Vein endothelial cell (primary cell): ENCODE measurements at places on chromosomes 13 and 19. TPM values are rescaled to one million over a fixed set of nuclear protein-coding genes. Genes with fewer than 3 reads are reported as not detected.

Gene ZSCAN4
- under 0.01 and 0.10 TPM in 2 replicates for total RNA-seq

Gene PGLYRP1
- total RNA-seq, result not detected in 2 replicates

Gene ZNF728
- 0.10 TPM in 1 of 2 replicates, not detected in the other for total RNA-seq

Gene ZIC2
- total RNA-seq, result under 0.01 TPM in 1 of 2 replicates, not detected in the other

Gene SIGLEC8
- total RNA-seq, result not detected in 2 replicates

Gene ZNF491
- total RNA-seq, result 0.65 and 1.8 TPM in 2 replicates

Gene F7
- total RNA-seq, result not detected in 2 replicates

Gene PGLYRP2
- under 0.01 TPM in 1 of 2 replicates, not detected in the other for total RNA-seq

Gene ZNF99
- not detected in 2 replicates for total RNA-seq
